ENCODE measurements at places on chromosomes 5 and 9.

DNA sequence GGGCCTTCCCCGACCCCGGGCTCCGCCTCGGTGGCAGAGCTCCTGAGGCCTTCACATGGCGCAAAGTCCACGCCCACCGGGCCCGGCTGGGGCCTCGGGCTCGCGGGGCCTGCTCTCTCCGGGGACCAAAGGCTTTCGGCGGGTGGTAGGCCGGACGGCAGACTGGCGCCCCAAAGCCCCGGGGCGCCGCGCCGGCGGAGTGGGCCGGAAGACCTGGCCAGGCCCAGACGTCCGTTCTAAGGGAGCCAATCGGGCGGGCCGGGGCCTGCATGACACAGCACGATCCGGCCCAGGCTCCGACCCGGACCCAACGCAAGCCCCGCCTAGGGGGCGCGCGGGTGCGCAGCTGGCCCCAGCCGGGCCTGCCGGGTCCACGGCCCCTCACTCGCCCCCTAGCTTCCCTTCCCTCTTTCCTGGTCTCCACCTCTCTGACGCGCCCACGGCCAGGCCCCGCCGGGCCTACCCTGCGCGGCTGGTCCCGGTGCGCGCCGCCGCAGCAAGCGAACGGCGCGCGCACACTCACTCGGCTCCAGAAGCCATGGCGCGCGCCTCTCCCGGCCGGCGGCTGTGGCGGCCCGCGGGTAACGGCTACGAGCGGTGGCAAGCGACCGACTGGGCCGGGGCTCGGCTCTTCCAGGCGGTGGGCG is 488 bp downstream of the VCP start:
- DNase-seq = peak; percentile 65

- DNase-seq = no peak
Observed at GRCh38 chr9:2262386-2263071, 247.4 kb downstream of the SMARCA2 start.

- DNase-seq = no peak
Observed at GRCh38 chr5:146426853-146427618, 20.1 kb upstream of the TCERG1 start.

DNA sequence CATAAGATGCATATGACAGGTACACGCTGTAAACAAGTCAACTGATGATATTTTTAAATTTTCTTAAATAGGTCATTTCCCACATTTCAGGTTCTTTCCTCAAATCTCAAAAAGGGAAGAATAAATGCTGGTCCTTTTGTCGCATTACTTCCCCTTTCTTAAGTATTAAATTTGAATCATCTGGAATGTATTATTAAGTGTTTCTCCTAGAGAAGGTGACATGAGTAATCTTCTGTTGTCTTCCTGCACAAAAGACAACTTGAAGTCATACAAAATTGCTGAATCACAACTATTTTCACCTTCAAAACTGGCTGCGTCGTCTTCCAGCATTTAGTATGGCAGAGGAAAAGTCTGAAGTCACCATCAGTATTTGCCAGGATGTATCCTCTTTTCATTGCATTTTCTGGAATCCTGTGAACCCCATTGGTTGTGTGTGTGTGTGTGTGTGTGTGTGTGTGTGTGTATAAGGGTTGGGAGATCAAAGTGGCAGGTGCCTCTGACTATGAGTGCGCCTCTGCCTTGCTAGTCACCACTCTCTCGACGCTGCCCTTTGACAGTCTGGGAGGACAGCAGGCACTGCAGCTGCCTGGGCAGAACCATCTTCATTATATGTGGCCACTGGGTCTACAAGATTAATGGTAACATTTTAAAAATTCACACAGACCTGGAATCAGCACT is 86.9 kb downstream of the MVB12B start:
- no peak for DNase-seq

- DNase-seq = peak; percentile 42
Observed at GRCh38 chr5:140351609-140352334, 5.4 kb upstream of the HBEGF start.

DNA sequence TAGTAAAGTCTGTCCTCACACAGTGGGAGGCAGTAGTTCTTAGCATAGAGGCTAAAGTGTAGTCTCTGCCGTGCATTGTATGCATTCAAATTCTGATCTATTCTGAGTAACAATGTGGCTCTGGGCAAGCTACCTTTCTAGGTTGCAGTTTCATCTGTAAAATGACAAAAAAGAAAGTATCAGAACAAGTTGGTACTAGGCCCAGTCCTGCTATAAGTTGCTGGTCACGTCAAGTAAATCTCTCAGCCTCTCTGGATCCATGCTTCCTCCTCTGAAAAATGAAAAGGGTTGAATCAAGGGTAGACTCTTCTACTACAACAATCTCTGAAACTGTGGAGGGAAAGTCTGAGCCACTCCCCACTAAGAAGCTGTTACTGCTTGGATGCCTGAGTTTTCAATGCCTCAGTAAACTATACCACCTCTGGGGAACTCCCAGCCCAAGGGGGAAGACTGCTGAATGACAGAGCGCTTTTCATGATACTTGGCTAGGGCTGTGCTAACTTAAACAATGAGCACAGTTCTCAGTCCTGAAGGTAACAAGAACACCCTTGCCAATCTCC is 34.5 kb upstream of the SPARC start:
- no peak for DNase-seq

- DNase-seq = no peak
Observed at GRCh38 chr9:1207686-1208085, 157.5 kb downstream of the DMRT2 start.

GRCh38 chr9:98935071-98935505 is 8.6 kb upstream of the COL15A1 start:
- no peak for DNase-seq

GRCh38 chr9:107541523-107541922 is 52.0 kb upstream of the KLF4 start:
- no peak for DNase-seq

DNA sequence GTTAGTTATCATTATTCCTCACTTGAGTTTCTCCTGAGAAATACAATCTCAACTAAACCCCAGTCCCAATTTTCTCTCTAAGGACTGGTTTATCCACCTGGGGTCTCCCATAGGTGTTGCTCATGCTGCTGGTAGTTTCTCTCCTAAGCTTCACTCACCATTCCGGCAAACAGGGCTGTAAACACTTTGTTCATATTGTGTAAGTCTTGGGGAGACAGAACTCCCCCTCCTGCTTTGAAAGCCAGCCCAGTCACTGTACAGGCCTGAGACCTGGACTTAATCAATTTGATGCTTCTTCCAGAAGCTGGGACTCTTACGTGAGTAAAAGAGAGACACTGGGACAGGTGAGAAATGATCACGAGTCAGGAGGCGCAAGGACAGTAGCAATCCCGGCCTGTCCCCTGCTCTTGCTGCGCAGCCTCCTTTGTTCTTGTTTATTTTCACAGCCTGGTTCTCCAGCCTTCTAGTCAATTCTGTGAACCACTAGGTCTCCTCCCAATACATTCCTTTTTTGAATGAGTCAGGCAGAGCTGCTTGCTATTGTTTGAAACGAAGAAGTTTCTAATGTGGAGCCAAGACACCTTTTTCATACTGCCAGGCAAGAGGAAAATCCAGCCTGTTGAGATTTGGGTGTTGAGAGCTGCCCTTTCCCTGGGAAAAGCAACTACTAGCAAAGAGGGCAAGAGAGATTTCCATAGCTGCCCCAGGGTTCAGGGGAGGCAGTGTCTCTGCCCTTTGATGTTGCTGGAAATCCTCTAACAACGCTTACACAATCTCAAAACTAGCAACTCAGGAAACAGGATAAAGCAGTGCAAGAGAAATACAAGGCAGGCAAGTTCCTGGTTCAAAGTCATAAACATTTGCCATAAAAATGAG is 9.2 kb upstream of the SHROOM1 start:
- no peak for DNase-seq

GRCh38 chr5:1470762-1471211 is 25.5 kb upstream of the SLC6A3 start:
- no peak for DNase-seq

DNA sequence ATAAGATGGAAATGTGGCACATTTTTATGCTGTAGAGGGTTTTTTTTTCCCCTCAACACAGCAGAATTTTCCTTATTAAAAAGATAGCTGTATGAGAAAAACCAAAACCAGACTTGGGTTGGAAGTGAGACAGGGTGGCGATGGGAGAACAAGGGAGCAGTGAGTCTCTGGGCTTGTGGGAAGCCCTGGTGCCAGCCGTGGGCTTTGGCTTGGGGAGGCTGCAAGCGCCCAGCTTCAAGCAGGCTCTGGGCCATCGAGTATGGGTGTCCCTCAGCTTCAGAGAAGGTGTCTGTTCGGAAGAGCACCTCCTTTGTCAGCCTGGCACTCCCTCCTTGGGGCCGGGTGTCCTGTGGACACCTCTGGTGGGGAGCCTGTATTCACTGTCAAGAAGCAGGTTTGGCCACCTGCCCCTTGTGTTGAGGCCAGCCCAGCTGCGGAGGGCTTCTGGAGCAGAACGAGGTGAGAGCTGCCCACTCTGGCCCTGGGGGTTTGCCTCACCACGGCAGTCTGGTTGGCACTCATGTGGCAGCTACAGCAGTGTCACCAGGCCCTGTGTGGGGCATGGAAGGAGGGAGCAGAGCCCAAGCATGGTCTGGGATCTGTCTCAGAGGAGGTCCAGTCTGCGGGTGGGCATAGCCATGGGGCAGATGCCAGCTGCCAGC is 37.6 kb upstream of the ANGPTL2 start:
- no peak for DNase-seq

DNA sequence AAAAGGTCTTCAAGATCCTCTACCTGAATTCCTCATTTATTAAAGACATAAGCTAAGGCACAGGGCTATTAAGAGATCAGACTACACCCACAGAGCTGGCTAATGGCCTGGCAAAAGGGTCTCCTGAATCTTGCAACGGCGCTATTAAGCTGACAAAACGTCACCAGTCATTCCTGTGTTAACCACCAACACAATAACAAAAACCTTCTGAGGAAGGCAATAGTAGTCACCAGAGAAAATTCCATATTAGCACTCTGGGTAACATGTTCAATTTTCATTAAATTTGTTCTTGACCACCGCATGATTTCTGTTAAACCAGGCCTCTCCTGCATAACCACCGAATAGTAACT is 77.0 kb downstream of the GNAQ start:
- no peak for DNase-seq

- no peak for DNase-seq
Observed at GRCh38 chr5:94725142-94725541, 106.7 kb downstream of the SLF1 start.

Data from stimulated activated CD4-positive, alpha-beta T cell treated with anti-CD3 and anti-CD28 coated beads, Interleukin-4, amount 100 ng/mL, for 48 hours (primary cell).